Stimulated activated naive CD4-positive, alpha-beta T cell (primary cell): ENCODE measurements at places on chromosomes 1 and 21.
A peak's percentile ranks its signal among the peaks of the same experiment; 100 is the strongest.

GRCh38 chr1:168087696-168088095, 49.0 kb downstream of the GPR161 start:
- no peak for DNase-seq

GRCh38 chr1:156356875-156357534, 12.0 kb upstream of the RHBG start:
- DNase-seq: peak; percentile 14

- DNase-seq: no peak
These were observed 1148.1 kb upstream of the NCAM2 start for GRCh38 chr21:19850157-19850556.

- DNase-seq: no peak
These were observed 138.7 kb downstream of the RUNX1 start for GRCh38 chr21:34910396-34910795.

- DNase-seq: no peak
These were observed 281.0 kb upstream of the POU3F1 start for GRCh38 chr1:38327559-38327973.

- DNase-seq: no peak
These were observed 212.6 kb upstream of the ADGRL2 start for GRCh38 chr1:81588149-81588548.

DNA sequence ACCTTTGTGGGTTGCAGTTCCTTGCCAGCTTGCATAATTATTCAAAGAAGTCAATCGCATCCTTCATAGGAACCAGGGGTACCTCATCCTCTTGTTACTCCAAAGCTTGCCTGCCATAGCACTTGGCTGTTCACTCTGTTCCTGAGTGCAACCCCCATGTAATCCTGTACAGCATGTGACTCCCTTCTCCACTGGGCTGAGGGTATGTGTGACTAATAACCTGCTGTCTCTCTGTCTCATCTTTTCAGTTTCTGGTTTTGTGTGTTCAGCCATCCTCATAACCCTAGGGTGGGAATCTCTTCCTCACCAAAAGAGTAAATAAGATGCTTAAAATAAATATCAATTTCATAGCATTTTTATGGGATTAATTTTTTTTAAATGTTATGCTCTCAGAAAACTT, 351.9 kb downstream of the S1PR1 start:
- no peak for DNase-seq

DNA sequence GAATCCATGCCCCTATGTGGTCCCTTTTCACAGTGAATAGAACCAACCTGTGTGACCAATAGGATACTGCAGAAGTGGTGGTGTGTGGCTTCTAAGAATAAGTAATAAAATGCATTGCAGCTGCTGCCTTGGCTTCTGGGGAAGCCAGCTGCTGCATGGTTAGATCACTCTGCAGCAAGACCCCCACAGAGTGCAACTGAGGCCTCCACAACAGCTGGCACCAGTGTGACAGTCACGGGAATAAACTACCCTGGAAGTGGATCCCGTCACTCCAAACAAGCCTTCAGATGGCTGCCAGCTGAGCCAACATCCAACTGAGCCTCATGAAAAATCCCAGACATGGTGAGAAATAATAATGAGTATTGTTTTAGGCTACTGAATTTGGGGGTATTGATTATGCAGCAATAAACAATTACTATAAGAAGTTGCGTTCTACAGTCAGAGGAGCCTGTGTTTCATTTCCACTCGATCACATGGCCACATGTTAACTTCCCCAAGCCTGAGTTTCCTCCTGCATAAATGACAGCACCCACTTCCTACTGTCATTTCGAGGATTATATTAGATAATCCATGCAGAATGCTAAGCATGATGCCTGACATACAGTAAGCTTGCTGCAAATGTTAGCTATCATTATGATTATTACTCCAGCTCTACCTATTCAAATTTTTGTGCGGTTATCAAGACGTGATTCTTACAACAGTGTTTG, 20.8 kb upstream of the COG2 start:
- no peak for DNase-seq

DNA sequence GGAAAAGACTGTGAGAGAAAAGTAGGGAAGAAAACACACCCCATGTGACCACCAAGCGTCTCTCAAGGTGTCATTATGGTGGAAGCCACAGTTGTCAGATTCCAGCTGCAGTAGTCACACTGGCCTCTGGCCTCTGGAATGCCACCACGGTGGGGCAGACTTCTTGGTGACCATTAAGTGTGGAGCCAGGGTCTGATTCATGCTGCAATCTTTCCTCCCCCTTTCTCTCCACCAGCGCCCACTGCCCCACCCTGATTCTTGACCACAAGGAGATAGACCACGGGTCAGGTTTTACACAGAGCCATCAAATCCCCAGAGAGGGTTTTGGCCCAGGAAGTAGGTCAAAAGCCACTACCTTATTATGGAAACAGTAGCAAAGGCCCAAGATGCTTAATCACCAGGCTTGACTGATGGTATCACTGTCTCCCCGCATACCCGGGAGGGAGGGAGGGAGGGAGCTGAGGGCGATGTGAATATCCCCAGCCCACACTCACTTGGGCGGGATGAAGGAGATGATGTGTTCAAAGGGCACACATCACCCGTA, 52.7 kb upstream of the GRHL3 start:
- DNase-seq: no peak

DNA sequence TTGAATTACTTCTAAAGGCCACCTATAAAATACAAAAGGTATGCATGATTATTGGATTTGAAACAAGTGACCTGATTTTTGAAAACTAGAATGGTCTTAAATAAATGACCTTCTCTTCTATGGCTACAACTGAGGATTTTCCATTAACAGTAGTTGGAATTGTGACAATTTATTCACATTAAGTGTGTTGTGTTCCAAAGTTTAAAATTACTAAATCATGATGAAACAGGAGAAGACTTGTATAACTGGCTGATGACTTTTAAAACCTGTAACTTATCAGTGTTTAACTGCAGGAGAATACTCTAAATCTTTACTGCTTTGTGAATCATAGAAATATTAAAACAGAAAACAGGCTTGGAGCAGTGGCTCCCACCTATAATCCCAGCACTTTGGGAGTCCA, 4.6 kb downstream of the KCNT2 start:
- no peak for DNase-seq

GRCh38 chr1:31297277-31298247, 730 bp downstream of the ZCCHC17 start:
- no peak for DNase-seq

- DNase-seq: no peak
These were observed 5.2 kb downstream of the APP start for GRCh38 chr21:26165331-26165730.
